ENCODE measurements at places on chromosomes 3 and 15.

- no peak for DNase-seq
Measured at GRCh38 chr3:57627976-57628375, 30.8 kb upstream of the ARF4 start.

GRCh38 chr3:120203016-120203415 is 82.0 kb downstream of the GPR156 start:
- no peak for DNase-seq

GRCh38 chr3:131216801-131217200 is 164.8 kb upstream of the NUDT16 start:
- DNase-seq: no peak

DNA sequence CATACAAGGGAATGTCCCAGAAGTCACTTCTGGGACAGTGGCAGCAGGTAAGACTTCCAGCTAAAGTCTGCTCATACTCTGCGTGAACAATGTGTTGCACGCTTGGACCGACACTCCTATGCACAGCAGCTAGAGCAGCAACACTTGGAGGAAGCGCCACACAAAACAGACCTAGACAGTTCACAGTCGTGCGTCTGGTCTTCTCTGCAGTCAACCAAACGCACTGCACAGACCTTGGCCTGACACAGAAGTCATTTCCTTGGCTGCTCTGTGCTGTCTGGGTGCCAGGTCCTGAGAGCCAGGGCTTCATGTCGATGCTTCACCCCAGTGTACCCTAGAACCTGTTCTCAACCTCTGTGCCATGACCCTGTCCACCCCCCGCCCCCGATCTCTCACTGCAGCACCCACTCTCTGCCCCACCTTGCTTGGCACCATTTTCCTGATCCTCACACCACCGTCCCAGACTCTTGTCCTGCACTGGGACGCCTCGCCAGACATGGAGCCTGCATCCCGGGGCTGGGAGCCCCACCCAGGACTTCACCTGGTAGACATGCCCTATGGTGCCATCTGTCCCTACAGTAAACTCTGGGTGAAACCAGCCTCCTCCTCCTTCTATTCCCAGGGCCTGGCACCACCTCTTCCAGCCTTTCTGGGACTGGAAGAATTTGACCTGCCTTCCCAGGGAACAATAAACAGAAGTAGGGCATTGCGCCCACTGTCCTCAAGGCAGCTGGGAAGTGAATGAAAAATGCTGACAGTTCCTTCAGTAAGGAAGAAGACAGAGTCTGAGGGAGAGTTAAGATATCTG is 3.1 kb downstream of the ATP10A start:
- DNase-seq: peak; percentile 70

DNA sequence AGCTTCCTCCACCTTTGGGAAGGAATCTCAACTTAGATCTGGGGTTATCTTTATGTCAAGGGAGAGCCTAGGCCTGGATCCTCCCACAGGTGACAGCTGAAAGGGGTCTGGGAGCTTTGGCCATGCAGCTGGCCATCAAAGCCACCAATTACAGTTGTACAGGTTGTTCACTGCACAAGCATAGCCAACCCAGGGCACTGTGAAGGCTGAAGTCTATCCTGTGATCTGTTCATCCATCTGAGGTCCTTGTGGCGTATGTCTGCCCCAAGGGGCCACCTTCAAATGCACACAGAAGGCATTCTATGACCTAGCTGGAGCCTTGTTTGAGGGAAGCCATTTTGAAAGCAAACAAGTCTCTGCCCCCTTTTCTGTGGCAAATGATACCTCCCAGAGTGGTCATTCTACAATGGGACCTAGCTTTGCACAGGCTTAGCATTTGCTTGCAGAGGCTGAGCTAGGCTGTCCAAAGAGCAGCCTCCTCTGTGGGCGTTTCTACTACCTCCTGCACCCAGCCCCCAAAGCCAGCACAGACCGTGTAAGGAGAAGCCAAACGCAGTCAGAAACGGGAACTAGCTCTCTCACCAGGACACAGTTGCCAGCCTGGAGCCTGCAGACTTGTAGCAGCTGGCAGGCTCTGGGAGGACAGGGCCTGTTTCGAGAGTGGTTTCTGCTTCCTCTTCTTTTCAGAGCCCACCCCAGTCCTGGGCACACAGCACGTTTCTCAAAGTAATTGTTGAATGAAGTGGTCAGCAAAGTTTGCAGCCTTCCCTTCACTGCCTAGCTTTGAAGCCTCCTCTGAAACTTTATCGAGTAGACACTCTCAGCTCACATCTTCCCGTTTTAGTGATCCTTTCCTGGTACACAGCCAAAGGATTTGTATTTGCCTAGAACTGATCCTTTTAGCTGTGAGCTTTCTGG is 157.3 kb upstream of the SMAD3 start:
- no peak for DNase-seq

DNA sequence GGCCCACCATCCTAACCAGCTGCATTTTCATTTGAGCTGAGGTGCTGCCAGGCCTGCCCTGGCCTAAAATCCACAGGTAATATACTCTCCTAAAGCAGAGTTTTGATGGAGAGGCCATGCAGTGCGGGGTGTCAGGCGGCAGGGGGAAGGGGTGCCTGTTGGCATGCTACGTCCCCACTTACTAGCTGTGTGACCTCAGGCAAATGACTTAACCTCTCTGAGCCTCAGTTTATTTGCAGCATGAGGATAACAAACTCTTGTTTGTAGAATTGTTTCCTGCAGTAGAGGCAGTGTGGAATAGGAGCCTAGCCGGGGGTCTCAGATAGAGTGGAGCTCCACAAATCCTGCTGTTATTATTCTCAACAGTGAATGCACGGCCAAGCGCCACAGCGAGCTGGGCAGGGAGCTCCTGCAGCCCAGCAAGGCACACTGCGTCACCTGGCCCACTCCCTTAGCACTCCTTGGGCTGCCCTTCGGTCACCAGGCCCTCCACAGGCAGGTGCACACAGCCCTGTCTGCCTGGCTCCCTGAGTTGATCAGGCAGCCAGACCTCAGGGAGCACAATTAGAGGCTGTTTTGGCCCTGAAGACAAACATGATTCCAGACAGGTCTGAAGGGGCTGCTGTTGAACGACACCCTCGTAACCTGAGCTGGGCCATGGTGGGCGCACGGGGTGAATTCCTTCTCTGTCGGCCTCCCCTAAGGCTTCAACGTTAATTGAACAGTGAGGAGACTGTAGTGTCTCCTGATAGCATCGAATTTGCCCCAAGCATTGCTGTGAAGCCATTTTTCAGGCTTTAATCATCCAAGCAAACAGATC is 248.8 kb upstream of the LYSMD4 start:
- DNase-seq: no peak

GRCh38 chr3:79246875-79247724 is 520.7 kb downstream of the ROBO1 start:
- DNase-seq: no peak

DNA sequence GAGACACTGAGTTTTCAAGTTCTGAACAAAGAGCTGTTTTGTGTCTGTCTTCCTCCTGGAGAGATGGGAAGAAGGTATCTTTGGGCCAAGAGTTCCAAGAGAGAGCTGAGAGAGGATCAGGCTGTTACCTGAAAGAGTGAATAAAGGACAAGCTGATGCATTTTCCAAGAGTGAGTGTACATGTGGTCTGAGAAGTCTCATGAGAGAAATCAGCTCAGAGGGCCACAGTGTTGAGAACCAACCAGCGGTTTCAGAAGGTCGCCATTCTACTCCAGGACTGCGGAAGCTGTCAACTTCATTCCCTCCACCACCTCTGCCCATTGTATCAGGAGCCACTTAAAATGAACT is 42.7 kb upstream of the PPP2R3A start:
- no peak for DNase-seq

GRCh38 chr15:92365084-92365483 is 28.6 kb upstream of the ST8SIA2 start:
- DNase-seq: no peak

DNA sequence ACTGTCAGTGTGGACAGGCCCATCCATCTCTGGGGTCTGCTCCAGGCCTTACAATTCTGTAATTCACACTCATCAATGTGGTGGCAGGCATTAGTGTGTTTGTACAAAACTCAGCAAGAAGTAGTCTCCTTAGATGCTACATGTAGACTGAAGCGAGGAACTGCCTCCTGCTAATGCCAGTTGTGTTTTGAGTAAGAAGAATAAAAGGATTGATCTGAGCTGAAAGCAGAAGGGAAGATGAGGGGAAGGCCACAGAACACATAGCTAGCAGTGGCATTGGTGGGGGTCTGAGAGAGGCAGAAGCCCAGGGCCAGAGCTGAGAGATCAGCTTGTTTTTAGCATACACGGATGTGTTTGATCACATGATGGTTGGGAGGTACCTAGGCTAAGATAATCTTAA is 144.1 kb downstream of the TIGIT start:
- no peak for DNase-seq
